ENCODE measurements at places on chromosomes 4 and X.

DNA sequence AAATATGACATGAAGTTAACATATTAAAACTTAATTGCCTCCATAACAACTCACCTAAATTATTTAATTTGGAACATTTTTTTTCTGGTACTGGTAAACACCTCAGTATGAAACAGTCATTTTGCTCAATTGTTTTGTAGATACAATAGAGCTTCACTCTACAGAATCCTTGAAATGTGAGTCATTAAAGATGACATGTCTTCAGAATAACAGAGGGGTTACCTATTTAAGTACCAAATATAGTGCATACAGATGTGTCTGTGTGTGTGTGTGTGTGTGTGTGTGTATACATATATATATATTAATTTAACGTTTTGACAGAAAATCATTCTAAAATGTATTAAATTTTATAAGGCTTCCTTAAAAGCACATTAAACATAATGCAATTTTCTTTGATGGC, 297.6 kb downstream of the INPP4B start:
- DNase-seq: no peak

DNA sequence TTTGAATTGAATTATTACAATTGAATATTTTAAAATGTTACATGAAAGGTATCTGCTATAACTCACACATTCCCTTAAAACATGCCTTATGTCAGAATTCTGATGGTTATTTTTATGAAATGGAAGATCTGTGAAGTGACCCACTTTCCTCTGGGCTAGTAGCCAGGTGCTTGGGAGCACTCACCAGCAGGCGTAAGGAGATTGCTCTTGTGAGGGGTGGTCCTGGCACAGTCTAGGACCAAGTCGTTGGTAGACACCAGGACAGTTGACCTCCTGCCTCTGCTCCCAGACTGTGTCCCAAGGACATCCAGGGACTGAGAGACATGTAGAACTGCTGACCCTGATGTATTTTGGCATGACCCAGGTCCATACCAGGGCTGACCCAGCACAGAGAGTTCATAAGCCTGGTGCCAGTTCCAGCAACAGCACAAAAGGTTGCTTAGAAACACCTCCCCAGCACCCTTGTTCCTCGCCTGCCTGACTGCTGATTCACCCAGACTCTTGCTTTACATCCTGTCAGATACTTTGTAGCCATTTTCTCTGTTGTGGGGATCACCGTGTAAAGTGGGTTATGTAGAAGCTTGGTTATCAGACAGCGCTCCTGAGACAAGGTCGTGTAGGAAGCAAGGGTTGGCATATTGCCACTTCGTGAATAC, 48.5 kb downstream of the NELFA start:
- DNase-seq: no peak

DNA sequence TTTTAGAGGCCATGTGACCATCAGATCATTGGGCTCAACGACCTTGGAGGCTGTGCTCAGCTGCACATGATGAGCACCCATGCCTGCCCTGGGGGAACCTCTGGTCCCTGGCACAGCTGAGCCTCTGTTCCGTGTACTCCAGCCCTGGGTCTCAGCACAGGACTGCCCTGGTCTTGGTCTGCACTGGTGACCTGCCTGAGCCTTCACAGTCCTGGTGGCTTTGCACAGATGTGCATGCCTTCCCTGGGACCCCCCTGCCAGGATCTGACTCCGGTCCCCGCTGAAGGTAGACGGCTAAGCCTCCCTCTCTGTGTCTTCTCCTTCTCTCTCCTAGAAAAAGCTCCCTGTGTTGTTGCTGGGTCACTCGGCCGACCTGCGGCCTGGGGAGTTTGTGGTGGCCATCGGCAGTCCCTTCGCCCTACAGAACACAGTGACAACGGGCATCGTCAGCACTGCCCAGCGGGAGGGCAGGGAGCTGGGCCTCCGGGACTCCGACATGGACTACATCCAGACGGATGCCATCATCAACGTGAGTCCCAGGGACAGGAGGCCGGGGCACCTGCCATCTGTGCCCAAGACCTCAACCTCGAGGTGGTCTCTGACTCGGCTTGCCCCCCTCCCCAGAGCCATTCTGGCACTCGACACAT, 21.6 kb downstream of the HTRA3 start:
- no peak for DNase-seq

DNA sequence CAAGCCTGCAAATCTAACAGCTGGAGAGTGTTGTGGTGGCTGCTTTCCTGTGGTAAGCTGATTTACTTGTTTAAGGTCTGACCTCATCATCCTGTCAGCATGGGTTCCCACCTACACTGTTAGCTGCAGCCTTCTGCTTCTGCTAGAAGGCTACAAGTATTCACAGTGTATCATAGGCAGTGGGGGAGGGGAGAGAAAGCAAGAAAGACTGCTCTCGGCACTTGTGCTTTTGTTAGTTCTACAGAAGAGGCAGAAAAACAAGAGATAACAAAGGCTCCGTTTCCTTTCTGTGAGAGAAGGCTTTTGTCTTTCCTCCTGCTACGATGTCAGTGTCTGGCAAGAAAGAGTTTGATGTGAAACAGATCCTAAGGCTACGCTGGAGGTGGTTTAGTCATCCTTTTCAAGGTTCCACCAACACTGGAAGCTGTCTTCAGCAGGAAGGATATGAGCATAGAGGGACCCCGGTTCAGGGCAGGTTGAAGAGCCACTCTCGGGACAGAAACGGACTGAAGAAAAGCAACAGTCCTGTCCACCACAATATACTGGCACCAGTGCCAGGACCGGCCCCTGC, at the start of gene KLHL4:
Gene KLHL4, plus strand, starts transcription at position 232 of the 571 bp plus-strand sequence. Its CDS starts 92 bp downstream, at position 324.
- DNase-seq: peak; percentile 8

GRCh38 chr4:107380836-107381438, 339.1 kb downstream of the PAPSS1 start:
- DNase-seq: no peak

- DNase-seq: no peak
Measured at GRCh38 chr4:150078041-150078578, at the start of gene DCLK2. DCLK2 (plus strand) TSS chr4:150078445; CDS start chr4:150079028, 583 bp downstream.

DNA sequence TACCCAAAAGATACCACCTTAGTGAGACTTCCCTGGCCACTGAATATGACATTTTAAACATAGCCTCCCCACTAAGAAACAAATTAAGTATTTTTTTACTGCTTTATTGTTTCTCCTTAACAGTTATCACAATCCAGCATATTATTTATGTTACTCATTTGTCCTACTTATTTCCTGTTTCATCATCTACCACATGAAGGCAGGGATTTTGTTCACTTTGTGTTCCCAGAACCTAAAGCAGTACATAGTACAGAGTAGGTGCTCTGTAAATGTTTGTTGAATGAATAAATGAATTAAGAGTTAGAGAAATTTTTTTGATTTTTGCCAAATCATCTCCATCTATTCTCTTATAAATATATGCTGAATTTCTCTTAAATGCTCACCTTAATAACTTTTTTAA, 318.4 kb upstream of the GIMD1 start:
- DNase-seq: no peak

- DNase-seq: no peak
Measured at GRCh38 chrX:26254436-26254835, 38.5 kb downstream of the MAGEB5 start.

DNA sequence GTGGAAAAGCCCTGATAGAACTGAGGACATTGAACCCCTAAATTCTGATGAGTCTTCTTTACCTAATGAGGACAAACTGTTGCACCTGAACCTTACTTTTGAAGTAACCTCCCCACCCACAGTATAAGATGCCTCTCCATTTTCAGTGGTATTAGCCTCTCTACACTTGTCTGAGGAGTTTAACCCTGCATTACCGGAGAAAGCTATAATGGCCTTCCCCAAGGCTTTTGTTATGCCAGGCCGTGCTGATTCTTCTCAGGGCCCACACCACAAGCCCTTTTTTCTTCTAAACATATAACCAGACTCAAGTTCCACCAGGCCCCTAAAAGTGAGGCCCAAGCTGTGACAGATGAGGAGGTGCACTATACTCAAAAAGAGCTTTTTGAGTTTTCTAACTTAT, 345.8 kb upstream of the GRID2 start:
- DNase-seq: no peak

DNA sequence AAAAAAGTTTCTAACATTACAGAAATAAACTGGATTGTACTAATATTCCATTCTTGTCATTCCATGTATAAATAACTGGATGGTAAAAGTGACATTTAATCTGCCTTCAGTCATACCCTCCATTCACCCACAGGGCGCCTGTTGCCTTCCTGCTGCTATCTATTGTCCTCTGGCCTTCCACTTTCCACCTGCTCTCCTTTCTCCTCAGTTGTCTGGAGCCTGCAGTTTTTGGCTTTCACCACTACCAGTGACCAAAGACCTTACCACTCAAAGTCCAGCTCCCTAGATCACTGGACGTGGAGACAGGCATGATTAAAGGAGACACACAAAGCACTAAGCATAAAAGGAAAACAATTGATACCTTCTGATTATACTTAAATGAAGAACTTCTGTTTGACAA, 46.2 kb upstream of the NHS start:
- DNase-seq: no peak

DNA sequence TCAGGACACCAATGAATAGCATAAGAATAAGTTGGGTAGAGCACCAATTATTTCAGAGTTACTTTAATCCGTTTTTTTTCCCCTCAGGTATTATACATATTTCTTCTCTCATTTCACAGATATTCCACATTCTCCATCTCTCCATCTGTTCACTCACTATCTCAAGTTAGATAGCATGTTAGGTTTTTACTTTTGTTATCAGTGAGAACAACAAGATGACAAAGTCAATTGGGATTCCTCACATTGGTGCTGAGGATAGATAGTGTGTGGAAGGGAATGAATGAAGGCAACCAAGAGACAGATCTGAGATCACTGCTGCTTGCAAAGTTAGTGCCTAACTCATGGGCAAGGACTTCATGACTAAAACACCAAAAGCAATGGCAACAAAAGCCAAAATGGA, 112.0 kb upstream of the ETNPPL start:
- no peak for DNase-seq

GRCh38 chrX:44415639-44416386, 72.3 kb upstream of the EFHC2 start:
- no peak for DNase-seq
